ENCODE measurements at places on chromosomes 7 and 10.
A peak's percentile ranks its signal among the peaks of the same experiment; 100 is the strongest.

GRCh38 chr10:5512881-5513612 lies 11.7 kb upstream of the CALML3 start:
- no peak for DNase-seq

DNA sequence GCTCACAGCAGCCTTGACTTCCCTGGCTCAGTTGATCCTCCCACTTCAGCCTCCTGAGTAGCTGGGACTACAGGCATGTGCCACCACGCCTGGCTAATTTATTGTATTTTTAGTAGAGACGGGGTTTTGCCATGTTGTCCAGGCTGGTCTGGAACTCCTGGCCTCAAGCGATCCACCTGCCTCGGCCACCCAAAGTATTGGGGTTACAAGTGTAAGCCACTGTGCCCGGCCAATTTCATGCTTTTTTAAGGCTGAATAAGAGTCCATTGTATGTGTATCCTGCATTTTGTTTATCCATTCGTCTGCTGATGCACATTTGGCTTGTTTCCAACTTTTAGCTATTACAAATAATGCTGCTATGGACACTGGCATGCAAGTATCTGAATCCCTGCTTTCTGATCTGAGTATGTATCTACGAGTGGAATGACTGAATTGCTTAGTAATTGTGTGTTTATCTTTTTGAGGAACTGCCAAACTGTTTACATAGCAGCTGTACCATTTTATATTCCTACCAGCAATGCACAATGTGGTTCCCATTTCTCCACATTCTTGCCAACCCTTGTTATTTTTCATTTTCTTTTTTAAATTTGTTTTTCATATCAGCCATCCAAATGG lies 37.3 kb upstream of the TPST1 start:
- DNase-seq: peak; percentile 41

DNA sequence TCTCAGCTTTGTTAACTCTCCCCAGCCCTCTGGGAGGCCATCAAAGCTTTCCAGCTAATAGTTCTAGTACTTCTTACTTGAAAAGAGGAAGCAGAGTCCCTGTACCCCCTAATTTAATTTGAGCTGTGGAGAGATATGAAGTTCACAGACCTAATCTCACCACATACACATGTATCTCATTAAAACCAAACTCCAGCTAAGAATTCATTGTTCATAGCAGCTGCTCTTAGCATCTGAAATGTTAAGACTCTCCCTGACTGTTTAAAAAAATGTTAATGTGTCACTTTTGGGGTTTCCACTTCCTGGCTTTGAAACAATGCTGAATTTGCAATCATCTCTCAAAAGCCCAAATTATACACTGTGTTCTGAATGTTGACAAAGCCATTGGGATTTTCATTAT lies 16.2 kb upstream of the MRC1 start:
- peak; percentile 51 for DNase-seq

GRCh38 chr10:35096312-35096711 lies 6.2 kb upstream of the CUL2 start:
- no peak for DNase-seq

GRCh38 chr7:44547536-44548231 lies 6.6 kb upstream of the NPC1L1 start:
- no peak for DNase-seq

DNA sequence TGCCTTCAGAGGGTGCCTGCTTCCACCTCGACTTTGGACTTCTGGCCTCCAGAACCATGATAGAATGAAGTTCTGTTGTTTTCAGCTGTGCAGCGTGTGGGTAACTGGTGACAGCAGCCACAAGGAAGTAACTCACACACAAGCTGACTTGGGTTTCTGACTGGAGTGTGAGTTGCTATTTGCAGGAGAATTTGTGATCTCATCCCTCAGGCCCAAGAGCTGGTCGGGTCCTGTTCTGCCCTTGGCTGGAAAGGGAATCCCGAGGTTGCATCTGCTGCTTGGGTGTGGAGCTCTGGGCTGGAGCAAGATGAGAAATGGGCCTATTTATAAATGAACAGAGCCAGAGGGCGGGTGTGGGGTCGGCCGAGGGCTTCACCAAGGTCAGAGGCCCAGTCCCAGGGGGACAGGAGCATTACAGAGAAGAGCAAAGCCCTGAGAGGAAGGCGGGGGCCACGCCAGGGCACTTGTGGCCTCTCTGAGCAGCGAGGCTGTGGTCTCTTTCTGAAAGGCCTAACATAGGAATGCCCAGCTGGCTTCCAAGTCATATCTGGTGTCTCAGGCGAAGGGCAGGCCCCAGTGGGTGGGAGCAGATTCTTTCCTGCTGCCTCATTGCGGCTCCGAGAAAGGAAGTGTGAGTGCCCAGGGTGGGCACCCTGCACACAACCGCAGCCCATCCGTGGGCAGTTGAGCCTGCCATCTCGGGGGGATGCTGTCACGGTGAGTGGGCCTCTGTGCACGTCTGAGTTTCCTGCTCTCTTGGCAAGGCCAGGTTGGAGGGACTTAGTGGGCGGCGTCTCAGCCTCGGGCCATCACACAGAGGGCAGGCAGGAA lies 26.5 kb upstream of the C10orf71 start:
- DNase-seq: no peak

DNA sequence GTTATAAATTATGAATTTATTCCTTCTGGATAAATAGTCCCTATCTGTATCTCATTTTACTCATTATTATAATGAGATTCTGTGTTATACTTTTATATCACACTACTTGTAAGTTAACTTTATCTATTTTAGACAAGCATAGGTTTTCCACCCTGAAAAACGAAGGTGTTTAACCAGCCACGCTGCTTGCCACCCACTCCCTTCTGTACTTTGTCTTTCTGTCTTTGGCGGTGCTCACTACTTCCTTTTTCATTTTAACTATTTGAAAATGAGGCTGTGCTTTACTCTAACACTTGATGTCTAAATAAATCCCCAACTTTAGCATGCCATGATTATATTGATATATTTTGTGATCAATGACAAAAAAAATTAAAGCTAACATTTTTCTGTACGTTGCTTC lies 952.9 kb downstream of the DNAJB9 start:
- DNase-seq: no peak

DNA sequence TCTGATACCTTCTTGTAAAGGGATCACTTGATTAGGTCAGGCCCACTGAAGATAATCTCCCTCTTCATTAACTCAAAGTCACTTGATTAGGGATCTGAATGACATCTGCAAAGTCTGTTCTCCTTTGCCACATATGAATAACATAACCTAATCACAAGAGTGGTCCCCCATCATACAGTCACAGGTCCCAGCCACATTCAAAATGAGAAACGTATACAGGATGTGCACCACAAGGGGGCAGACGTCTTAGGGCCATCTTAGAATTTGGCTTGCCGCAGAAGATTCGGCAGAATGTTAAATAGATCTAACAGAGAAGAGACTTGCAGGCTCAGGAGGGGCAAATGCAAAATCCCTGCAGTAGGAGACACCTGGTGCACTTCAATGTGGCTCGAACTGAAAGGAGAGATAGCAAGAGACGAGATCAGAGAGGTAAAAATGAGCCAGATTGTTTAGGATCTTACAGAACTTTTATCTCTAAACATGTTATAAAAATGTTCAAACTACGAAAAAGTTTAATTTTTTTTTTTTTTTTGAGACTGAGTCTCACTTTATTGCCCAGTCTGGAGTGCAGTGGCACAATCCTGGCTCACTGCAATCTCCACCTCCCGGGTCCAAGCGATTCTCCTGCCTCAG lies 10.4 kb upstream of the SMC3 start:
- DNase-seq: peak; percentile 59

DNA sequence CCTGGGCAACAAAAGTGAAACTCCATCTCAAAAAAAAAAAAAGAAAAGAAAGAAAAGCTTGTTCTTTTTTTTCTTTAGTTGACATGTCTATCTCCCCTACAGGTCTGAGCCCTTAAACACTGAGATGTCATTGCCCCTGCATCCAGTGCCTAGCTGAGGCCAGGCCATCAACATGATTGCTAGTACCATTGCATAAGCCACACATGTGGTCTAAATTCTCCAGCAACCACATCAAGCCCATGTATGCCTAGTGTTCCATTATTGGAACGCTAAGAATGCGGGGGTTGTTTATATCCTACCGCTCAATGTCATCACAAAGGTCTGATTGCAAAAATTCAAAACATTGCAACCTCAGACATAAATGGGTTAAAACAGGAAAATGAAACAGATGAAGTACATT lies 62.7 kb downstream of the NPTX2 start:
- no peak for DNase-seq

DNA sequence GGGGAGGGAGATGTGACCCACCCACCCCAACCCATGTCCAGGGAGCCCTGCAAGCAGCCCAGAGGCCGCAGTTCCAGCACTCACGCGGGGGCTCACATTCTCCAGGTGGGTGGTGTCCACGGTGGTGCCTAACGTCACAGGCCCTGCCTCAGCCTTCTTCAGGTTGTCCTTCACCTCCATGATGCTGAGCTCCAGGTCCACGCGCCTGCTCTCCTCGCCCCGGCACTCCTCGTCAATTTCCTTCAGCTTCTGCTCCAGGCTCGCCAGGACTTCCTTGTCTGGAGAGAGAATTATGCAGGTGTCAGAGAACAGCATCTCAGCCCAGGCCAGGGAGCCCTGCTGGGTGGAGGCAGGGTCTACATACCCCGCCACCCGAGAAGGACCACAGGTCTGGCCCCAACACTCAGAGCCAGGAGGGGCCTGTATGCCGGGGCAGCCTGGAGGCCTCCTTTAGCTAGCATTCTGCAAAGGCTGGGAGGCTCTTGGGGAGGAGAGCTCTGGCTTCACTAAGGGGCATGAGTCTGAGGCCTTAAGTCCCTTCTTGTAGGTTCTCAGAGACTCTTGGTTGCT lies 58.2 kb downstream of the VWA2 start:
- DNase-seq: no peak

DNA sequence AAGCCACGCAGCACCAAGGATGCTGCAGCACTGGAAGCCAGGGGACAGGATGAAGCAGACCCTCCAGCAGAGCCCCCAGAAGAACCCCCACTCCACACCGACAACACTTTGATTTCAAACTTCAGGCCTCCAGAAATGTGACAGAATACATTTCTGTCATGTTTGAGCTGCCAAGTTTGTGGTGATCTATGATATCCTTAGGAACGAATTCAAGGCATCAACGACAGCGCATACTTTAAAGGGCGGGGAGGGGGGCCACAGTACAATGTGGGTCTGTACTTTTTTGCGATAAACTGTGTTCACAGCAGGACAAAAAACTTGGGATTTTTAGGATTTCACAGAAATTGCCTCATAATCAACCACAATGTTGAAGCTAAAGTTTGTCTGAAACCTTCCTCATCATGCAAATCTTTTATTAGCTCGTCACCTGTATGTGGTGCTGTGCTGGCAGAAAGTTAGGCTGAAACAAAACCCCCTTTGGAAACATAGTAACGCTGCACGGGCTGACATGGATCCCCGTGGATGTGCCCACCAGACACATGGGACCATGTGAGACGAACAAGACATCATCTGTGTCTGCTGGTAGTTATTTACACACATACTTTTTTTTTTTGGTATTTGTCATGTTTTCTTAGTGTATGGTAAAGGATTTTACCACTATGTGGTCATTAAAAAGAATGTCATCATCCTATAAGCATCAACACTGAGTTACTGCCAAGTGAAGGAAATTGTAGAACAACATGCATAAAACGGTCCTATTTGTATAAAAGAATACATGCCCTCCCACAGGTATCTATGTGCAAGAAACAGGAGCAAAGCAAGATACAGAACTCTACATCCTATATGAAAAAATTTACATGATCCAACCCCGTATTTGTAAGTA lies 113.3 kb upstream of the AFAP1L2 start:
- DNase-seq: peak; percentile 20

GRCh38 chr10:15738270-15738925 lies 18.7 kb upstream of the ITGA8 start:
- peak; percentile 32 for DNase-seq

- peak; percentile 85 for DNase-seq
Observed at GRCh38 chr10:70234668-70235447, 1.6 kb upstream of the PPA1 start.

GRCh38 chr10:129730272-129730992 lies 233.6 kb downstream of the EBF3 start:
- DNase-seq: no peak

- DNase-seq: no peak
Observed at GRCh38 chr7:117279931-117280557, 42.8 kb downstream of the WNT2 start.

GRCh38 chr7:83970081-83970480 lies 224.5 kb downstream of the SEMA3A start:
- DNase-seq: no peak

- no peak for DNase-seq
Observed at GRCh38 chr7:37262181-37262580, 186.5 kb downstream of the ELMO1 start.
